ENCODE measurements at places on chromosomes 5 and 9.
A peak's percentile ranks its signal among the peaks of the same experiment; 100 is the strongest.

DNA sequence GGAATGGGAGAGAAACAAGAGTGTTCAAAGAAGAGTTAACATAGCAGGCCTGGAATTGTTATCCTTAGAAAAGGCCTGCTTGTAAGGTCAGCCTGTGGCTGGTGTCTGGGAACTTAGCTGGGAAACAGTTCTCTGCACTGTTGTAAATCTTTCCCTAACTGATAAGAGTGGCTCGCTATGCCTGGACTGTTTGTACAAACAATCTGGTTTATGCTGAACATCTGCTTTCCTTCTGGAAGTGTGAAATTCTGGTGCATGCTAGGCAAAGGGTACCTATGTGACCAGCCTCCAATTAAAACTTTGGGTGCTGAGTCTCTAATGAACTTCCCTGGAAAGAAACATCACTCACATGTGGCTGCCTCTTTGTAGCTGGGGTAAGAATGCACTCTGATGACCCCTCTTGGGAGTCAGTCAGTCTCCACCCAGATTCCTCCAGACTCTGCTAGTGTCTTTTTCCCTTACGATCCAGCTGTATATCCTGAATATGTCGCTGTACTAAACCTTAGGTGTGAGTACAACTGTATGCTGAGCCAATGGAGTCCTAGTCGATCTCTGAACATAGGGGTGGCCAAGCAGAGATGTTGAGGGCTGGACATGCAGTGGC lies 16.5 kb downstream of the SPARC start:
- no peak for DNase-seq

DNA sequence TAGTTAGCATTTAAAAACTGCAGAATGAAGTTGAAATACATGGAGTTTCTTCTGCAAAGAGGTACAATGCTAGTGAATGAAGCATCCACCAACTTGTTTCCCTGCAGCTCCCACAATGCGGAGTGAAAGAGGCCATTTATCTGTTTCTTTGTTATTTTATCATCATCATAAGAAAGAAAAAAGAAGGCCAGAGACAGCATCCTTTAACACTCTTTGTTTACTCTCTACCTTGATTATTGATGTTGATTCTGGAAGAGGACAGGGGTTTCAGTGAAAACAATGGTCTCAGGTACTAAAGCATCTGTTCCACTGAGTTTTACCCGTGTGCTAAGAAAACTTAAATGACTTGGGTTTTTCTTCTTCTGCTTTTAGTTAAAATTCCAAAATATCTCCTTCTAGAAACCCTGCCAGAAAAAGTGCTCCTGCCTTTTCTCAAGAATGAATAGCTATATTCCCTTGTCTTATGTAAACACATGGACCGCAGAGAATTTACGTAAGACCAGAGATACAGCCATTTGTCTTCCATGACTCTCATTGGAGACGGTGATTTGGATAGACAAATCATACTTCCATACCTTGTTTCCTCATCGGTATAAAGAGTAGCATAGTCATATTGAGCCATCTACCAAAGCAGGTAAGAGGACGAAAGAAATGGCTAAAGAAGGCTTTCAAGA lies 81.1 kb downstream of the EFNA5 start:
- DNase-seq = no peak

DNA sequence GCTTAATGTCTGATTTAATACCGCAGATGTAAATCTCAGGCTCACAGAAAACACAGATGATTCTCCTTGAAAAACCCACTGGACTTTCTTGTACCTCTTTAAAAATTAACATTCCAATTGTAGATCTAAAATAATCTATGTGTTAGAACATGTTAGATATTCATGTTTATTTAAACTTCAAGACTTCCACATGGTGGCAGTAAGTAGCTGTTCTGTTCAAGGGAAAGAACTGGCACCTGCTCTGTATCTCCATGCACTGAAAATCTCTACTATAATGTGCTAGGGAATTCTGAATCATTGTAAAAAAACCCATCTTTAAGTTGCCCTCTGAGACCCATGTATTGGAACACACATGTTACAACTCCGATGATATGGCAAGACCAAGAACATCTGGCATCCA lies 366.9 kb downstream of the DMRTA1 start:
- DNase-seq = no peak

- DNase-seq = no peak
Observed at GRCh38 chr9:3150074-3150473, 306.2 kb upstream of the PUM3 start.

GRCh38 chr5:160289721-160290120 lies 22.6 kb downstream of the CCNJL start:
- no peak for DNase-seq

DNA sequence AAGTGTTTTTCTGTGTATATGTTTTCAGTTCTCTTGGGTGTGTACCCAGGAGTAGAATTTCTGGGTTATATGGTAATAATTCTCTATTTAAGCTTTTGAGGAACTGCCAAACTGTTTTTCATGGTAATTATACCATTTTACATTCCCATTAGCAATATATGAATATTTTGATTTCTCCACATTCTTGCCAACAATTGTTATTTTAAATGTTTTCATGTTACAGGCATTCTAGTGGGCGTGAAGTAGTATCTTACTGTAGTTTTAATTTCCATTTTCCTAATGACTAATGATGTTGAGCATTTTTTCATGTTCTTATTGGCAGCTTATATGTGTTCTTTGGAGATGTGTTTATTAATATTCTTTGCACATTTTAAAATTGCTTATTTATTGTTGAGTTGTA lies 199.5 kb downstream of the FER start:
- DNase-seq = no peak

GRCh38 chr9:135797507-135798262 lies 95.7 kb downstream of the KCNT1 start:
- DNase-seq = peak; percentile 7

GRCh38 chr5:149829954-149830353 lies 99.8 kb downstream of the PPARGC1B start:
- no peak for DNase-seq

- no peak for DNase-seq
Observed at GRCh38 chr5:130227699-130228098, 323.4 kb downstream of the CHSY3 start.

- no peak for DNase-seq
Observed at GRCh38 chr5:178527458-178528307, 62.5 kb downstream of the COL23A1 start.

- no peak for DNase-seq
Observed at GRCh38 chr9:33129886-33130881, 37.0 kb downstream of the B4GALT1 start.

- DNase-seq = no peak
Observed at GRCh38 chr9:214648-215493, at the start of gene DOCK8. Gene DOCK8 (plus strand): TSS chr9:214865. CDS start chr9:214977, 112 bp downstream.

DNA sequence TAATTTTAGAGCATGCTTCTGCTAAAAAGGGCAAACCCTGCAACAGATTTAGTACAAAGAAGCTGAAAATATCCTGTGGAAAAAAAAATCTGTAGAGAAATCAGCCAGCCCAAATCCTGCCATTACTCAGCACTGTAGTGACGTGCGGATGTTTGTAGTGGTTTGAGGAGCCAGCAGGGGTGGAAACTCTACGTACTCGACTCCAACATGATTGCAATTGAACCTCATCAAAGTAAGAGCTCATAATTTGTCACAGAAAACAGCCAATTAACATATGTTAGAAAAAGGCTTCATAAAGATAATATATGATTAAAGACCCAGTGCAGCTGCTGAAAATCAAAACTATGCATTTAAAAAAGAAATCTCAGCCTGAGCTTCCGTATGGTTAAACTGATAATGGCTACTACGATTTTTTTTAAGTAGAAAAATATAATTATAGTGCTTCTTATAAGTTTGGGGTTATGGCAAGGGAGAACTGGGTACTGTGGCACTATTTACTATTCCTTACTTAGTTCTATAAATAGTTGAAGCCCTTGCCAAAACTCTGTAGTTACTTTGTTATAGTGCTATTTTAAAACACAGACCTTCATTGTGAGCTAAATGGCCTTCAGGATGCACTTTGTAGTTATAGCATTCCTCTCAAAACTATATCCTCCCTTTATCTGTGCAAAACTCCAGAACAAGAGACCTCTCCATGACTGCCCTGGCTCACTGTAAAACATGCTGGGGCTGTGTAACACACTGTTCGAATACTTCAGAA lies 49.4 kb downstream of the MEF2C start:
- no peak for DNase-seq

GRCh38 chr5:151014680-151015343 lies 5.6 kb upstream of the GPX3 start:
- no peak for DNase-seq

GRCh38 chr9:98862936-98863335 lies 55.5 kb downstream of the GALNT12 start:
- no peak for DNase-seq

GRCh38 chr9:117777823-117778222 lies 73.6 kb downstream of the TLR4 start:
- no peak for DNase-seq

- DNase-seq = no peak
Observed at GRCh38 chr5:10251405-10251804, 1.3 kb downstream of the CCT5 start.

- peak; percentile 53 for DNase-seq
Observed at GRCh38 chr5:44952376-44952775, 143.6 kb downstream of the MRPS30 start.

DNA sequence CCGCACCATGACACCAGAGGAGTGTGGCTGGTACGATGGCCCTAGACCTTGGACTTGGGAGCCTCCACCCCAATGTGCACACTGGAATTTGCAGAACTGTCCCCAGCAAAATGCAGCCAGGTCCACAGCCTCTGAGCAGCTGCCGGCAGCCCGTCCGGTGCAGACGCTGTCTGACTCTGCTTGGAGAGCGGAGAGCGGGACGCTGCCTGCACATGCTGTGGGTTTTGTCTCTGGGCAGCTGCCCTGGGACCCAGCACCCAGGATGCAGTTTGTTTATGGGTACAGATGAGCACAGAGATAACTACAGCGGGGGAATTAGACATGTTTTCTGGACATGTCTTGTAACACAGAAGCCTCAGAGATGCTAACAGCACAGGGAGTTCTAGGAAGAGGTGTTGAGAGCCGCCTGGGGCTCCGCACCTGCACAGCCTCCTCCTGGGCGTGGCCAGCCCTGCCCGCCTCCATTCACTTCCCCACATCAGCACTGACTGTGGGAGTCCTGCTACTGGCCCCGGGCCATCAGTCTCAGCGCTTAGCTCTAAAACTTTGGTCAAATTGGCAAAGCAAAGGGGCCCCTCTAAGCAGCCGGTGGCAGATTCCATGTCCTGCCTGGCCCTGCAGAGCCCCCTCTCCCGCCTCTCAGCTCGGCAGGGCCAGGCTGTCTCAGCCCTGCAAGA lies 159.6 kb downstream of the IRX2 start:
- no peak for DNase-seq

DNA sequence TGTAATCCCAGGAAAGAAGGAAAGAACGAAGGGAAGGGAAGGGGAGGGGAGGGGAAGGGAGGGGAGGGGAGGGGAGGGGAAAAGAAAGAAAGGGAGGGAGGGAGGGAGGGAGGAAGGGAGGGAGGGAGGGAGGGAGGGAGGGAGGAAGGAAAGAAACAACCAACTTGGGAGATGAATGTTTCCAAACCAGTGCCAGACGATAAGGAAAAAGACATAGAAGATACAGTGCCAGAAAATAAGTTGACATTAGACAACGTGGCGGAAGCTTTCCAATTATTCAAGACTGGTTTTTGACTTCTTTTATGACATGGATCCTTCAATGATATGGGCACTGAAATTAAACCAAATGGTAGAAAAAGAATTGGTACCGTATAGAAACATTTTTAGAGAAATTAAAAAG lies 181.2 kb upstream of the POU5F2 start:
- no peak for DNase-seq

DNA sequence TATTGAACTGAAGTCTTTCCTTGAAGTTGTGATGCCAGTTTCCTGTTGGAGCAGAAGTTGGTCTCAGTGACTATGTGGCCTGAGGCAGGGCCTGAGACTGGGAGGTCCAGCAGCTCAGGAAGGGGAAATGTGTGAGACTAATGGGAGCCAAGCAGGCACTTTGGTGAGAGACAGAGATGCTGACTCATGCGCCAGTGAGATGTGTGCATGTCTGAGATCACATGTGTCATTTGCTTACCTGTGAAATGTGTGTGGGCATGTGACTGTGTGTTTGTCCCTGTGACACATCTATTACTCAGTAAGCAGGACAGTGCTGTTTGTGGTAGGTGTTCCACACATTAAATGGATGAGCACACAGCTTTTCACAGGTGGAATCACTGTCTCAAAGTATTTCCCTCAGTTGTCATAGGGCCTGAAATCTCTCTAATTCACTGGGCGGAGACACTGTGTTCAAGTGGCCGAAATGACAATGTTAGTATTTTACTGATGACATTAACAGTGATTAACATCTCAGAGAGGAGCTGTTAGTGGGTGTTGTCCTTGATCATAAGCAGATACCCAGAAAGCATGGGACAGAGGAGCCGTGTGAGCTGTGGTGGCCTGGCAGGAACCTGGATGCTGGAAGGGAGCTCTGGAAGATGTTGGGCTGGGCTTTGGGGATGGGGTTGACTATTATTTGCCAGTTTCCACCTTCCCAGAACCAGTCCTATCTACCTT lies 7.4 kb downstream of the NPR2 start:
- no peak for DNase-seq

DNA sequence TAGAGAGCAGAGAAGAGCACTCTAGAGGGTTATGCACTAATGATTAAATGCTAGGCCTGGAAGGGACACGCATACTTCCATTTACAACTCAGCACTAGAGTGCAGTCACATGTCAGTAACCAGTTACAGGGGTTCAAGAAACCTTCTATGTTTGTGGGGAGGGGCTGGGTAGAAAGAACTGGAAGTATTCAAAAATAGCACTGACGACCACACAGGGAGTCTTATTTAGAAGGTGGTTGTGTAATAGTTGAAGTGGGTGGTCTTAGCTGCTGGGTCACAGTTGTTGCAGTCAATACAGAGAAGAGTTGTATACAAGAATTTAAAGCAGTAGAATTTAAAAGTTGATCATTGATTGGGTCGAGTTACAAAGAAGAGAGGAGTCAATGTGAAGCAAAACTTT lies 15.4 kb downstream of the AOPEP start:
- no peak for DNase-seq

DNA sequence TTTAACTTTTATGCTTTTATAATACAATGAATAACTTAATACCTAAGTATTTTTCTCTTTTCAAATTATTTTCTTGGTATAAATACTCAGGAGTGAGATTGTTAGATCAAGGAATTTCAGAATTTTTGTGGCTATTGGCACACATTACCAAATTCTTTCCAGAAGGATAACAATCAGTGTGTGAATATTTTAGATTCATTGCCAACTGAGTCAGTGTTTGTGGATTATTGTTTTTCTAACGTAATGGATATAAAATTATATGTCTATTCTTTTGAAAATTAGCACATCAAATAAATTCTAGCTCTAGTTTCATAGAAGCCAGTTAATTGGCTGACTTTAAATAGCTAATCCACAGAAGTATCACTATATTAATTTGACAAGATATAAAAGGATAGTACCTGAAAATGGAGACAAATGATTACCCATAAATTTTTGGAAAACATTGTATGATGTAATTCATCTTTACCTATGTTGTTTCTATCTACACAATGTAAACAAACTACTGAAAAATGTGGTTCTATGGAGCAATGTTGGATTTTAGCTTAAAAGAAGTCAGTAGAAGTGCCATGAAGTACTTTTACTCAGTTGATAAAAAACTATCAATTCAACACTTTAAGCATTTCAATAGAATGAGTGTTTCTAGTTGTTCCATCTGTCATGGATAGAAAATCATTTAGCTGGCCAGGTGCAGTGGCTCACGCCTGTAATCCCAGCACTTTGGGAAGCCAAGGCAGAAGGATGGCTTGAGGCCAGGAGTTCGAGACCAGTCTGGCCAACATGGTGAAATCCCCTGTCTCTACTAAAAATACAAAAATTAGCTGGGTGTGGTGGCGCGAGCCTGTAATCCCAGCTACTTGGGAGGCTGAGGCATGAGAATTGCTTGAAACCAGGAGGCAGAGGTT lies 185.1 kb downstream of the ADAMTSL1 start:
- no peak for DNase-seq

GRCh38 chr5:110909415-110909814 lies 162.1 kb upstream of the TSLP start:
- DNase-seq = no peak

All from NCI-H524 treated with DMSO at 0.1 percent for 48 hours (cell line).